ENCODE measurements at places on chromosomes 11 and 22.

GRCh38 chr22:26398741-26399153 is 30.3 kb upstream of the ASPHD2 start:
- peak; percentile 47 for DNase-seq

DNA sequence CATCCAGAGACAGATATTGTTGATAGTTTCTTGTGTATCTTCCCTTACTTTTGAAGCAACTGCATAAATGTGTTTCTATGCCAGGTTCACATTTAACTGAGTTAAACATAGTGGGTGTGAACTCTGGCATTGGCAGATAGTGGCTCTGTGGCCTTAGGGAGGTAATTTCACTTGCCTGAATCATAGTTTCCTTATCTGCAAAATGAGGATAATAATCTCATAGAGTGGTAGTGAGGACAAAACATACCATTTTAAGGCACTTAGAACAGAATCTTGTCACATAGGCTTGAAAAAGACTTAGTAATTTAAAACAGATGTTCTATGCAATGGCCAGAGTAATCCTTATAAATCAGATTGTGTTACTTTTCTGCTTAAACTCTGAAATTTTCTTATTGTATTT is 56.4 kb upstream of the SYN3 start:
- no peak for DNase-seq

GRCh38 chr11:72221386-72222075 is 3.0 kb upstream of the INPPL1 start:
- no peak for DNase-seq

DNA sequence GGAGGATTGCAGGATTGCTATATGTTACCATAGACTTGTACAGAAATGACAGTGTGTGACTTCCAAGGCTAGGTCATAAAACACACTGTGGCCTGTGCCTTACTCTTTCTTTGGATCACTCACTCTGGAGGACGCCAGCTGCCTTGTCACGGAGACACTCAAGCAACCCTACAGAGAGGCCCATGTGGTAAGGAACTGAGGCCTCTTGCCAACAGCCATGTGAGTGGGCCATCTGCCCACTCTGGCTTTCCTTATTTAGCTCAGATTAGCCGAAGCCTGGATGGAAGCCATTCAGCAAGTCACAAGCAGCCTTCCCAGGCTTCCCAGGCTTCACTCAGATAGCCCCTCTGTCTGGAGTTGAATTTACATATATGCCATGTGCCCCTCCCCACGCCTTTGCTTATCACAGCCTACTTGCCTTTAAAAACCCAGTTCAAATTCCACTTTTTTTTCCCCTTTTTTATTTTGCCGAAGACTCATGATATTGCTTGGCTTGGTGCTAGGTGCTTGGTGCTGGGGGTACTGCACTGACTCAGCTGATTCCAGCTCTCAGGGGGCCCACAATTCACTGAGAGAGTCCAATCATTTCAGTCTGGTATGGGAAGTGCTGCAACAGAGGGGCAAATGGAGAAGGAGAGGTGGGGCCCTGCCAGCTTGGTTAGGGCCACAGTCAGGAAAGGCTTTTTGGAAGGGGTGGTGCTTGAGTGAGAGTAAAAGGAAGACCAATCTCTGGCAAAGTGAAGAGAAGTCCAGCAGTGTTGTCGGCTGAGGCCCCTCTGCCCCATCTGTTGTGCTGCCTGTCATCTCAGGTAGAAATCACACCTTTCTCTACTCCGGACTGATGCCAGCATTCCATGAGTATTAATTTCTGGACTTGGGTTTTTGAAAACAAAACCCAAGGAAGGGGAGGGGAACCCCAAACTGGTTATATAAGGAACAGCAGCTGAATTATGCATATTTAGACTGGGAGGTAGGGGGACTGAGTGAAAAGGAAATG is 14.5 kb upstream of the P4HA3 start:
- DNase-seq, result peak; percentile 86

GRCh38 chr11:110738641-110739040 is 26.4 kb upstream of the ARHGAP20 start:
- no peak for DNase-seq

- no peak for DNase-seq
Measured at GRCh38 chr11:14423633-14424032, 64.7 kb upstream of the RRAS2 start.

DNA sequence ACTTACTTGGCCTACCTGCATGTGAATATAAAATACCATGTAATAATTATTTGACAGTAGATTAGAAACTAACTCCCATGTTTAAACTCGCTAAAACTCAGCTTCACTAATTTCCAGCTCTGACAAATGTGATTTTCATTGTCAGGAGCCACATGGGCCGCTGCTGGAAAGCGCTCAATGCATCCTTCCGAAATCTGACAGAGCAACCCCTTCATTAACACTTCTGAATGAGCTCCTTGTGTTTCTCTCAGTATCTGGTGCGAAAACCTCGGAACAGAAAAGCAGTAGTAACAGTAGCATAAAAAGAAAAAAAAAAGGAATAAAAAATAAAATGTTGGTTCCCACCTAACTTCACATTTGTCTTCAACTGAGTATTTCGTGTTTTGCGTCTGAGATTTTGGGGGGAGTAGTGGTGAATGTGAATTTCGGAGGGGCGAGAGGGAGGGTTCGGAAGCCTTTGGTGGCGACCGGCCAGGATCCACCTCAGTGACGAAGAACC is 710 bp downstream of the MTCH2 start:
- no peak for DNase-seq

DNA sequence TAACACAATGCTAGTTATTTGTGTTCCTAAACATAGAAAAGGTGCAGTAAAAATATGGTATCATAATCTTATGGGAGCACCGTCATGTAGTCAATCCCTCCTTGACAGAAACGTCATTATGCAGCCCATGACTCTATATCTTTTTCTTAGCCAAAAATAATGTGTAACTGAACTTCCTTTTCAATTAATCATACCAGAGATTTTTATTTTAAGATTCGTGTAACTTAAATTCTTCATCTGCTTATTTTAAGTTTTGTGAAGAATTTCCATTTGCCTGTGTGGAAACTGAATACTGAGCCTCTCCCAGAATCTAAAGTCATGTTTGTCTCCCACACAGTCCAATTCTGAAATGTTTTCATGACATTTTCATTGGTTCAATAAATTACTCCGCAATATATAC is 699.1 kb downstream of the KCNA4 start:
- DNase-seq, result no peak

DNA sequence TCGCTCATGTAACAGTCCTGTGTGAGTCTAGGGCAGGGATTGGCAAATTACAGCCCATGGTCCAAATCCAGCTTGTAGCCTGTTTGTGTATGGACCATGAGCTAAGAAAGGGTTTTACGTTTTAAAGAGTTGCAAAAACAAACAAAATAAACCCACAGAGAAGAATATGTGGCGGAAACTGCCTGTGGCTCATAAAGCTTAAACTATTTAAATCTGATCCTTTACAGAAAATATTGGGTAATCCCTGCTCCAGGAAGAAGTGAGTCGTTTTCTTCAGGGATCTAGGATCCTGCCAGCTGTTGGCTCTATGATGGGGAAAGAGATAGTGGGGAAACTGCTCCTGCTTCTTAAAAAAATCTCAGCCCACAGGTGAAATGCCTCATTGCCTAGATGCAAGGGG is 3.4 kb upstream of the OR6Q1 start:
- DNase-seq, result no peak

GRCh38 chr11:64092111-64092760 is 56.5 kb downstream of the FLRT1 start:
- DNase-seq, result no peak

- no peak for DNase-seq
Measured at GRCh38 chr11:19658344-19658743, 54.3 kb upstream of the NAV2 start.

DNA sequence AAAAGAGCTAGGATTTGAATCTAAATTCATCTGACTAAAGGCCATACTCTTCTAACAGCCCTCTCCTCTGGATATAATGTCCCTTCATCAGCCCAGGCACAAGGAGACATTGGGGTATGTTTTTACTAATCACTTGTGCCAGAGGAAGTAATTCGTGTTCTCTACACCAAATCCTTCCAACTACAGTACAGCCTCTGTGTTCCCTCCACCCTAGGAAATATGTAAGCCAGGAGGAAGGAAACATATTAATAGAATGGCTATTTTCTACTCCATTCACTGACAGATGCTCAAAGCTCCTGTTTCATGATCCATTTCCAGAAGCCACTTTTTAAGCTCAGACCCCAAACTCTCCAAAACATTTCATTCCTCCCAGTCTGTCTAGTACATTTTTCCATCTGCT is 12.0 kb upstream of the UBQLNL start:
- DNase-seq, result no peak

DNA sequence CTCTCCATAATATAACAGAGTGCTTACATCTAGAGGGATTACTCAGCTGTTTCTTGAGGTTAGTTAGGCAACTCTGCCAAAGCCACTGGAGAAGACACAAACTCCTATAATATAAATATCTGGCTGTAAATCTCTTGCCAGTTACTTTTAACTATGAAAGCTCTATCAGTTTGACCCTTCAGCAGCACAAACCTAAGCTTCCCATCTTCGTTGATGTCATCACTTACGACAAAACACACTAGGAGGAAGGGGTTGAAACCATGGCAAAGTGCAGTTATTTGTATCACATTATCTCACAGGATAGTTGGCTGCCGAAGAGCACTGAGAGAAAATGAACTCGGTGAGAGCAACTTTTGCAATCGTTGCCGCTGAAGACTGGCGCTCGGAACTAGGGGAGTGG is 922.1 kb downstream of the OPCML start:
- no peak for DNase-seq

DNA sequence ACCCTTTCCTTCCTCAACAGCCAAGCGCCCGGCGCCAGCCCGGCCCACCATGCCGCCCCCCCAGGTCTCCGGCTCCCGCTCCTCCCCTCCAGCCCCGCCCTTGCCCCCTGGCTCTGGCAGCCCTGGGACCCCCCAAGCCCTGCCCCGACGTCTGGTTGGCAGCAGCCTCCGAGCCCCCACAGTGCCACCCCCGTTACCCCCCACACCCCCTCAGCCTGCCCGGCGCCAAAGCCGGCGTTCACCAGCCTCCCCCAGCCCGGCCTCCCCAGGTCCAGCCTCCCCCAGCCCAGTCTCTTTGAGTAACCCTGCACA is 3.3 kb upstream of the PDXP start:
- no peak for DNase-seq

- no peak for DNase-seq
Measured at GRCh38 chr11:116703421-116703820, 69.4 kb downstream of the BUD13 start.

GRCh38 chr22:37485395-37486223 is 575 bp downstream of the MFNG start:
- no peak for DNase-seq

- DNase-seq, result peak; percentile 61
Measured at GRCh38 chr22:20206709-20207215, 55.9 kb upstream of the CCDC188 start.

- peak; percentile 73 for DNase-seq
Measured at GRCh38 chr22:22710719-22711531, 66.5 kb downstream of the GGTLC2 start.

DNA sequence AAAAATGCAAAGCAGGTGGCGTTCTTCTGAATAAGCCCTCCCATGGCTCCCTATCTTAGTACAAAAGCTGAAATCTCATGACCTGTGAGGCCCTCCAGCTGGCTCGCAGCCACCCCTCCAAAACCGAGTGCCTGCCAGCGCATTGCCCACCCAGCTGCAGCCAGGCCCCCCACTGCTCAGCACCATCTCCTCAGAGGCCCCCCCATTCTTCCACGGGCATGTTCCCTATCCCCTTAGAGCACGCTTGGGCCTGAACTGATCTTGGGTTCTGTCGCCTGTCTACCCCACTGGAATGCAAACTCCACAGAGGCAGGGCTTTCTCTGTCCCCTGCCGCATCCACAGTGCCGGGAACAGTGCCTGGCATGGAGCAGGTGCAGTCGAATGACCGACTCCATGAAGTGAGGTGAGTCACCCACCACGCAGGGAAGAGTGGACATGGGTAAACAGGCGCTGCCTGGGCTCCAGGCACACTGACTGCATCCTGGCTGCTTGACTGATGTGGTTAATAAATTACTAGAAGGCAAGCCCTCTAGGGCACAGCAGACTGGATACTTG is 11.3 kb upstream of the EFCAB6 start:
- peak; percentile 91 for DNase-seq

DNA sequence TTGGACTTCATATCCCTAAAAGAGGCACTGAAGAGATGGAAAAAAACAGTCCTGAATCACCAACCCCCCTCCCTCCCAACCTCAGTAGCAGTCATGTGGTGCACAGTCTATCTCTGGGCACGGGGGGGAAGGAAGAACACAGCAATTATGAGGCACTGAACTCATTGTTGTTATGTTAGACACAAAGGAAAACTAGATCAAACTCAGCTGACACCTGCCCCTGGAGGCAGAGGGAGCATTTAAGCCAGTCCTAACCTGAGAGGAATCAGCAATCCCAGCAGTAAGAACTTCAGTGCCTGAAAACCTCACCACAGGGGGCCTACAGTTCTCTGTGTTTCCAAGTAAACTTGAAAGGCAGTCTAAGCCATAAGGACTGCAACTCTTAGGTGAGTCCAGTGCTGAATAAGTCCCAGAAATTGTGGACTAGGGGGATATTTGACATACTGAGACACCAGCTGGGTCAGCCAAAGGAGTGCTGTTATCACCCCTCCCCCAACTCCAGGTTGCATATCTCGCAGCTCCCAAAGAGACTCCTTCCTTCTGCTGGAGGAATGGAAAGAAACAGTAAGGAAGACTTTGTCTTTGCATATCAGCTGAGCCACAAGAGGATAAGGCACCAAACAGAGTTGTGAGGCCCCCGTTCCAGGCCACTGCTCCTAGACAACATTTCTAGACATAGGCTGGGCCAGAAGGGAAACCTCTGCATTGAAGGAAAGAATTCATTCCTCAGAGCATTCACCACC is 72.5 kb downstream of the GLYATL1 start:
- DNase-seq, result no peak

DNA sequence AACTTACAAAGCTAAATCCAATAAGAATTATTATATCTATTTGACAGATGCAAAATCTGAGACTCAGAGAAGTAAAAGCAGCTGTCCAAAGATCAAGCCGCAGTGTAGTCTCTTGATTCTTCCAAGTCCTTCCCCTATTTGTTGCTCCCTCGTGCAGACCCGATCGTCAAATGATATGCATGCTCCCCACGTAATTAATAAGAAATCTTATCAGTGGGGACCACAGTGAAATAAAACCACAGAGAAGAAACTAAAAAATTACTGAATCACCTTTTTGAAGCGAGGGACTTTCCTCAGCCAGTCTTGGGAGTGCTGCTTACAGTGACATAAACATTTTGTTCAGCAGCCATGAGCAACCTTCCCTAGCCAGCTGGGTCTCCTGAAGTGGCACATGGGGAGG is 64.6 kb downstream of the SERGEF start:
- no peak for DNase-seq

- DNase-seq, result no peak
Measured at GRCh38 chr11:44348114-44348513, 38.2 kb upstream of the ALX4 start.

DNA sequence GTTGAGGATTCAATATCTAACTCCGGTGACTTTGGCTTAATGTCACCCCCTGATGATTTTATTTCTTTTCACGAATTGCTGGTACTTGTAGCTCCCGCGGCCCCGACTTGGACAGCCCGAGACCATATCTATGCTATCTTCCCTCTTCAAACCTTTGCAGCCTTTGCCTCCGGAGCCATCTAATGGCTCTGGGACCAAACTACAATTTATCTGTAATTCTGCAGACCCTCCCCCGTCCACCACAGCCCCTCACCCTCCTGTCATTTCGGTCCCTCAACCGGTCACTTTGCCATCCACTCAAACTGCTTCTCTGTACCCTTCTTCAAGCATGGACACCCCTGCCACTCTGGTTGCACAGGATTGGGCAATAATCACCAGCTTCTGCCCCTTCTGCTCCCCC is 25.7 kb upstream of the ALDH3B2 start:
- no peak for DNase-seq

Measured in body of pancreas (tissue), 4 donors.